ENCODE measurements at places on chromosomes 2 and 18.

- DNase-seq: no peak
Measured at GRCh38 chr2:229363185-229363814, 92.2 kb upstream of the PID1 start.

DNA sequence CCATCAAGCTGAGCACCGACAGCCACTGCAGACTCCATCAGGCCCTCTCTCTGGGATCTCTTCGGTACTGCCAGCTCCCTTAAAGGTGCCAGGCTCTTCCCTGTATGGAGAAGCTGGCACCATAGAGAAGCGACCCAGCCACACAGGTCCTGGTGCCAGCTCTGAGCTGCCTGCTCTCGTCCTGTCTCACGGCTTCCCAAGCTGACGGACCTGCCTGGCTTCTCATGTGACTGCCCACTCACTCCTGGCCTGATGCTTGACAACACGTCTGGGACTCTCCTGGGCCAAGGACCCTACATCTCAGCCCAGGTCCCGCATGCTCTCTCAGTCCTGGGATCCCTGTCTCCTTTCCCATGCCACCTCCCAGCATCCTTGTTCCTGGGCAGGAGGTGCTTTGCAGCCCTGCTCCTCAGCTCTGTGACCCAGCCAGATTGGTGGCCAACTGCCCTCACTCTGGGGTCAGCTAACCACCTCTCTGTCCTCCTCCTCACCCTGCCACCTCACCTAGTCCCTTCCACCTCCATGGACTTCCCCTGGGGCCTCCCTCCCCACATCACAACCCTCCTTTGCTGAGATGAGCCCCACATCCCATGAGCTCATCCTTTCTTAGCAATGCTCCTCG, 12.5 kb upstream of the ATOH8 start:
- peak; percentile 17 for DNase-seq

- no peak for DNase-seq
Measured at GRCh38 chr2:127614731-127615130, 31.2 kb upstream of the GPR17 start.

DNA sequence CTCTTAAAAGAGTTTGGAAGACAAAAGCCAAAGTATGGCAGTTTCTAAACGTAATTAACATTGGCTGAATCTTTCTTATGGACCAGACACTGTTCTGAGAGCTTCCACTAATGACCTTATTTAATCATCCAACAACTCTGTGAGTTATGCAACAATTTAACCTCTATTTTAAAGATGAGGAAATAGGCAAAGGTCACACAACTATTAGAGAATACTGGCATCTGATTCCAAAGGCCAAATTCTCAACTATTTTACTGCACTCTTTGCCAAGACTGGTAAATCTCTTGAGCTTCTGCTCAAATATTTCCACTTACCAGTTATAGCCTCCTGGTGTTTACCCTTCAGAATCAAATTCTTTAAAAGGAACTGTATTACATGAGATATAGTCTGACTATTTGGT, 42.1 kb upstream of the ERMN start:
- no peak for DNase-seq

GRCh38 chr2:129880309-129880708, 99.2 kb upstream of the RAB6C start:
- DNase-seq: no peak

GRCh38 chr2:181787310-181788048, 104.1 kb upstream of the ITPRID2 start:
- DNase-seq: no peak

- no peak for DNase-seq
Measured at GRCh38 chr2:15300624-15301573, 260.2 kb downstream of the NBAS start.

- peak; percentile 51 for DNase-seq
Measured at GRCh38 chr18:76821356-76821874, 942 bp upstream of the ZNF236 start.

GRCh38 chr2:183490914-183491313, 366.7 kb downstream of the NUP35 start:
- DNase-seq: peak; percentile 4

GRCh38 chr18:295756-296490, 28.1 kb upstream of the THOC1 start:
- no peak for DNase-seq

DNA sequence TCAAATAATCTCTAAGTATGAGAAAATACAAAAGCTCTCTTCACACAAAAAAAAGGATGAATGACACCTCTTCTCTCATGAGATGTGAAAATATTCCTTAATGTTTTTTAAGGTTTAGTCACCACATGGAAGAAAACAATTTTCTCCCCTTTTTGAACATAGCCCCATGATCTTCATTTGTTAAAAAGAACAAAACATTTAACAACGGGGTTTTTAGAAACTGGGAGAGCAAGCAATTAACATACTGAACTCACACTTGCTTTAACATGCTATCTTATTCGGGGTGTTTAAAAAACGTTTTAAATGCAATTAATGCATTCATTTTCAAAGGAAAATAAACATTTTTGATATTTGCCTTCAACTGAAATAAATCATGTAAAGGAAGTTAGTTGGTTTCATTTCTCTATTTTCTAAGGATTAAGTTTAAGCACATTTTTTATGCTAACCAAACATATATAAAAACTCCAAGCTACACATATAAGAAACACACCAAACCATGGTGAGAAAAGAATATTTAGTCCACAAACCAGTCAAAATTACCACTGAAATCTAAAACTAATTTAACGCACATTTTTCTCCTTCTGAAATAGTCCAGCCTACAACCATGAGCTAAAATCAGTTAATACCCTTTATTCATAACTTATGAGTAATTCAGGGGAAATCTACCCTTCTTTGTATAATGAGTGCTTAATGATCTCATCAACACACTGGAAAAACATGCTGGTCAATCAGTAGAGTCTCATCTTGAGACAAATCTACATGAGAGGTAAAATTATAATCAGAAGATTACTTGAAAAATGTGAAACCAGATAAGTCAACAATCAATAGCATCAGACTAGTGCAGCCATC, 8.2 kb downstream of the FBXO11 start:
- no peak for DNase-seq

DNA sequence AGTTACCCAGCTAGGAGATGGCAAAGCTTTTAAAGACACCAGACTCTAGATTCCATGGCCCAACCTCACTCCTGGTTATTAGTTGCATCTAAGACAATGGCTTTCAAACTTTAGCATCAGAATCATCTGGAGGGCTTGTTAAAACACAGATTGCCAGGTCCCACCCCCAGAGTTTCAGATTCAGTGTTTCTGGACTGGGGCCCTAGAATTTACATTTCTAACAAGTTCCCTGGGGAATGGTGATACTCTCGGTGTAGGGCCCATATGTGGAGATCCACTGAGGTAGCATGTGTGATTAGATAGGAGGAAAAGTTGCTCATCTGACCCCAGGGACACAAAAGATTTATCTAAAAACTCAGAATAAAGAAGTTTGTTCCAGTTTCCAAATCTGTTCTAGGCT, 14.5 kb upstream of the TTR start:
- no peak for DNase-seq

GRCh38 chr18:39834636-39835035, 2120.4 kb upstream of the PIK3C3 start:
- no peak for DNase-seq

- DNase-seq: no peak
Measured at GRCh38 chr18:72700961-72701710, 157.0 kb upstream of the CBLN2 start.

GRCh38 chr2:26633993-26634595, 7.1 kb downstream of the CIB4 start:
- no peak for DNase-seq

DNA sequence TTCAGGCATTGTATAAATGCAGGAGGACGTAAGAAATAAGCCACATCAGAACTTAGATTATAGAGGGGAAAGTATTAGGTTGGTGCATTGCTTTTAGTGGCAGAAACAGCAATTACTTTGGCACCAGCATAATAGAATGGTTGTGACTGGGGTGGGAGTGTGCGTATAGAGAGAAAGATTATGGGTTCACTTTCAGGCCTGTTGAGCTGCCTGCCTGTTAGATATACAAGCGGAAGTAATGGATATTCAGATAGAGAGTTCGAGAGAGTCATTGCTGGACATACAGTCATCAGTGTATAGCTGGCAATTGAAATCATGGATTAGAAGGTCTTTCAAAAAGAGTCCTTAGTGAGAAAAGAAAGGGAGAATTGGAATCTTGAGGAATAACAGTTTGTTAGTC, 139.2 kb upstream of the MYO3B start:
- no peak for DNase-seq

DNA sequence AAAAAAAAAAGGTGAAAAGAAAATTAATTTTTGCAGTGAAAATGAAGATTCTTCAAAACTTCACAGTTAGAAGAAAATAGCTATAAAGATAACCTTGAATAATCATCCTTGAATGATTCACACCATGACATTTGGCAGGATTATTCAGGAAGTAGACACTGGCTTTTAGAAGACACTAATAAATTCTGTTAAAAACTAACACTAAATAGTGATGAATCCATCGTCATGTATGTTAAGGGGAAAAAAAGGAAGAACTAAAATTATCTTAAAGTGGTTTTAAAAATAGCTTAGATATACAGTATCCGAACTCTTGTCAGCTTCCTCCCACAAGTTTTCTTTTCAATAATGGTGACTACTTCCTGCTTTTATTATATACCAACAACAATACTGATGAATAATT, 10.2 kb downstream of the USP37 start:
- no peak for DNase-seq

GRCh38 chr2:50850290-50850969, 181.5 kb downstream of the NRXN1 start:
- DNase-seq: no peak

DNA sequence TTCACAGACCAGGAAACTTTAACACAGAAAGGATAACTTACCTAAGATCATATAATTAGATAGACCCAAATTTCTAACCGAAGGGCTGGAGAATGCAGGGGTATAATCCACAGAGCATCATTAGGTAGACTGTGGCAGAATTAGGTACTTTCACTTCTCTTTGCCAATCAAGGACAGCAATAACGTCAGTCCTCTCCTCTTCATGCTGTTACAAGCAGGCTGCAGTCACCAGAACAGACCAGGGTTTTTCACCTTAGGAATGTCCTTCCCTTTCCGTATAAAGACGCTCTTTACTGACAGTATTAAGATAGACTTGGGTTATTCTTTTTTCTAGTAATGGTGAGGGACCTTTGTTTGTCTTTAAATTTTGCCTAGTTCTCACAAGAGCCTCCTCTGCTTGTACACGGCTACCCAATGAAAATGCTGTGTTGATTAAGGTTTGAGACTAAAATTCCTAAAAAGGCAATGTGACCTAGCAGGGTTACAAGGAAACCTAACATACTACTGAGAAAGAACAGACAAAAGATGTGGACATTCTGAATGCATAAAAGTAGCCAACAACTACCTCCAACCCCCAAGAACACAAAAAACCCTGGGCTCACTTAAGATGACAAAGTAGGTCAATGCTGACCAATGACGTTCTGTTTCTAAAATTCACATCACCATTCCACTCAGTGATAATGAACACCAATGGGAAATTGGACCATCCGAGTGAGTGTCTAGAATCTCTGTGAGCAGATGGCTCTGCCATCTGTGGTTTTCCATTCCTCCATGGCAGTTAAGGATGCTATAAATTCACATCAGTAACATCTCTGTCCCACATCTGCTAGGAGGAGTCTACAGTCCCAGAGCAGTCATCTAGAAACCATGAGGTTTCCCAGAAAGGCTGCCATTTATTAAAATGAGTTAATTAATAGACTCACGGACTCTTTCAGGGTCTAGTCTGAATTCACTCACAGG, 2.1 kb downstream of the PDIA6 start:
- DNase-seq: no peak

DNA sequence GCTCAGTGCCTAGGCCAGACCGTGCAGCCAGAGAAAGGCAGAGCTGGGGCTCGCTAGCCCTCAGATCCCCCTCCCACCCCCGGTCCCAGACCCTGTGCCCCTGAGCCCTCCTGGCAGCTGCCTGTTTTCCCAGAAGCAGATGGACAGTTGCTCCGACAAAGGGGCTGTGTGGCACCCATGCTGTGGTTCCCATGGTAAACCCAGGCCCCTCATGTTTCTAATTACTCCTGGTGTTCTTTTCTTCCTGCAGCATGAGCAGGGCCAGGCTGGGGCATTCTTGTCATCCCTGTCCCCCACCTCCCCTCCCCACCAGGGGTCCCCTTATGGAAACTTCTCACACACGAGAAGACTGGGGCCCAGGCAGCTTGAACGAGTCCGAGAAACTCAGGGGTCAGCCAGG, 269.6 kb downstream of the HAUS1 start:
- DNase-seq: no peak

Measured in DMS79 treated with DMSO at 0.1 percent for 48 hours (cell line).